ENCODE measurements at places on chromosomes 7 and 10.

DNA sequence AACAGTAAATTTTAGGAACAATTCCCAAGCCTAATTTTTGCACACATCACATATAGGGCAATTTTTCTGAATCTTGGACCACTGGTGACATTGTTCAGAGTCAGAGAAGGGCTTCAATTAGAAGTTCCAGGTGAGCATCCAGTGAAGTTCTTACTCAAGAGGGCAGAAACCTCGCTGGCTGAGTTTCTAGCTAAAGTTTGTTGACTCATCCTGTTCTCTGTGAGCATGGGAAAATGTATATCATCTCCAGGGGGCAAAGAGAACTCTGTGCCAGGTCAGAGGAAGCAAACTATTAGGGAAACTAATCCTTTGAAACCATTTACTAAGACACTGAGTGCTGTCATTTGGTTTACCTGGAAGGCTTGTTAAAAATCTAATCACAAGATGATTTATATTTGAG, 695.6 kb upstream of the IGFBP3 start:
- DNase-seq, result no peak

- DNase-seq, result no peak
These were observed 2.9 kb downstream of the MTPAP start for GRCh38 chr10:30346131-30346530.

DNA sequence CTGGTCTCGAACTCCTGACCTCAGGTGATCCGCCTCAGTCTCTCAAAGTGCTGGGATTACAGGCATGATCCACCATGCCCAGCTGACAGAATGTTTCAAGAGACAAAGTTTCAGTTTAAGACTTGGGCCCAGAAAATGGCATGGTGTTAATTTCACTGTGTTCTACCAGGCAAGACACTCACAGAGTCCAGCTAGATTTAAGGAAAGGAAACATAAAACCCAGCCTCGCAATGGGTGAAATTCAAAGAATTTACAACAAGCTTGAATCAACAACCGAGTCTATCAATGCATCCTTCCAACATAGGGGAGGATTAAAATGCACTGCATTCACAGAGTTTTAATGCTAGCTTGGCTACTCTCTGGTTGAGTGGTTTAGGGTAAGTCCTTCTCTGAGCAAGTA, 764.0 kb downstream of the XPNPEP1 start:
- no peak for DNase-seq

DNA sequence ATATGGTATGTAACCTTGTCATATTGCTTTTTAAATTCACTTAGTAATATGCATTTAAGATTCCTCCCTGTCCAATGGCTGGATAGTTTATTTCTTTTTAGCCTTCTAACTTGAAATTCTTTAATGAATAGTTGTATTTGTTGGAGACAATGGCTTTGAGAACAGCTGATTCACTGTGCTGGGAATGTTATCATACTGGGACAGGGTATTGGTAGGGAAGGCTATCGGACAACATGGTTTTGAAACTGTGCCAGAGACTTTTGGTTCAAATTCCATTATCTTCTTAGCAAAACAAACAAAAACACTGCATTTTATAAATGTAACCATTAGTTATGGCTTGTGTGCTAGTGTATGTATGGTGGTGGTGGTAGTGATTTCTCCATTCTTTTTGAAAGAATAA, 517.1 kb upstream of the ANKRD30A start:
- DNase-seq, result no peak

GRCh38 chr7:86653919-86654659, 10.4 kb downstream of the GRM3 start:
- DNase-seq, result no peak

- no peak for DNase-seq
These were observed 120.8 kb downstream of the TNS3 start for GRCh38 chr7:47461161-47461560.

DNA sequence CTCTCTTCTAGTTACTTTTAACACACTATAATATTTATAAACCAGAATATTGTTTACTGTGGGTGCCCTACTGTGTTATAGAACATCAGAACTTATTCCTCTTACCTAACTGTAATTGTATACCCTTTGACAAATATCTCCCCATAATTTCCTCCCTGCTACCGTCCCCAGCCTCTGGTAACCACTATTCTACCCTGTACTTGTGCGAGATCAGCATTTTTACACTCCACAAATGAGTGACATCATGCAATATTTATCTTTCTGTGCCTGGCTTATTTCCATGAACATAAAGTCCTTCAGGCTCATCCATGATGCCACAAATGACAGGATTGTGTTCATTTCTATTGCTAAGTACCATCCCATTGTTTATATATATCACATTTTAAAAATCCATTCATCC, 139.8 kb upstream of the RSU1 start:
- no peak for DNase-seq

GRCh38 chr7:22277375-22277774, 79.6 kb downstream of the RAPGEF5 start:
- no peak for DNase-seq

DNA sequence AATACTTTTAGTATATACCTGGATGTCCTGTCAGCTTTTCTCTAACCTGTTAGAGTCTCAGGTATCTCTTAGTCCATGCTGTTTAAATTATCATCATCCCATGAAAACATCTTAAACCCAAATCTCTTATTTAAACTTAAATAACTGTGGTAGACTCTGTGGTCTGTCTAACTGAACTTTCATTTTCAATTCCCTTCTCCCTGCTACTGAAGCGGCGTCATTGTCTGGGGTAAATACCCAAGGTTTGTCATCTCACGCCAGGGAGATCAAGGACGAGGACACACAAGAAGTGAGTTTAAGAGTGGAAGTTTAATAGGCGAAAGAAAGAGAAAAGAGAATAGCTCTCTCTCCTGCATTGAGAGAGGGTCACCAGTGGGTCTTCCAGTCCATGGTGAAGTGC, 804.4 kb upstream of the CELF2 start:
- no peak for DNase-seq

DNA sequence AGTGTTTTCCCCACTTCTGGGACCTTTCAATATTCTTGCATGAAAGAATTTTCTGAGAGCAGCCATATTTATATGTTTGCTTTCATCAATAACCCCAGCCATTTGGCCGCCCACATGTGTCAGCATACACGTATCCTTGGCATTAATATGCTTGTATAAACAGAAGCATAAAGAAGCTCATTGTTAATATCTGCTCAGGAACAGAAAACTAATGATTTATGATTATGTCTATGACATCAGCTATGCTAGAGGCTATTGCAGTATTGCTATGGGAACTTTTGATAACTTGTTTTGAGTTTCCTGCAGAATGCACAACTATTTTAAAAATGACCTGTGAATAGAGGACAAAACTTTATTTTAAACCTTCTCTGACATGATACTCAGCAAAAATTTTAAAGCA, 300.9 kb upstream of the MTPN start:
- DNase-seq, result no peak

- no peak for DNase-seq
These were observed 16.5 kb downstream of the MAT1A start for GRCh38 chr10:80272793-80273522.

GRCh38 chr7:66837661-66838060, 83.4 kb upstream of the TMEM248 start:
- DNase-seq, result no peak

GRCh38 chr10:86992929-86993328, 24.6 kb downstream of the ADIRF start:
- no peak for DNase-seq

DNA sequence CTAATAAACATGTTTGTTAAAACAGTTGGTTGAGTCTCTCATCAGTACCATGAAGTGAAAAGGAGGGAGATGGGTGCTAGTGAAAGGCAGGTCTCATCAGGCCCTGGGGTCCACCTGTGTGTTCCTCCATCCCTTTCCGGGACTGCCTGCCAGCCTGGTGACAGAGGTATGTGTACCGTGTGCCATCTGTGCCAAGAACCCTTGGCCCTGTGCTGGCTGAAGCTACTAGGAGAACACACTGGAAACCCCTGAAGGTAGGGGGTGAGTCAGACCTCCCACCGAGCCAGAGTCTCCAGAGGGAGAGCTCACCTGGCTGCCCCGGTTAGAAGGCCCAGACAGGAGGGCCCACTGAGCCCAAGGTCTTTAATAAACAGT, 2.3 kb downstream of the DDIT4 start:
- no peak for DNase-seq

GRCh38 chr7:26099236-26099635, 52.8 kb upstream of the NFE2L3 start:
- no peak for DNase-seq

DNA sequence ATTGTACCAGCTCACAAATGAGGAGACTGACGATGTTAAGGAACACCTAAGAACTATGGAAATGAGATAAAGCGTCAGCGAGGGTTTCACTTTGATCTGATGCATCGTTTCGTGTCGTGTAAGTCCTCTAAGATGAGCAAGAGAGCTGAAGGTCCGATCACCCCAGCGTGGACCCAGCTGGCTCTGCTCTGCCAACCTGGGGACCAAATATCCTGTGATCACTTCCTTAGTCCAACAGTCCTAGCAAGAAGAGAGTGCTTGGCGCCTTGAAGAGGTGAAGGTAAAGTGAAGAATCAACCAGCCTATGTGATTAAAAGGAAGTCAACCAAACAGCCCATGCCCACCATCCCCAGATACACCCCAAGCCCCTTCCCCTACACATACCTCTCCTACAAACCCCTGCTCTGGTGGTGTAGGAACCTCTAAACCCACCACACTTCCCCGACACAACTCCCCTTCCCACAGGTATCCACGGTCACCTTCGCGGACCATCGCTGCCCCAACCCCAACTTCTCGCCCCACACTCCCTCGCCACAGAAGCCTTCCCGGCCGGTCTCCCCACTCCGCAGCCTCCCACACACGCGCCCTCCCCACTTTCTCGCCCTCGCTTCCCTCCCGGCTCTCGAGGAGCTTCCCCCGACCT, 722 bp downstream of the UPF2 start:
- peak; percentile 31 for DNase-seq

GRCh38 chr10:3484306-3485056, 300.5 kb downstream of the KLF6 start:
- no peak for DNase-seq

- DNase-seq, result no peak
These were observed 26.3 kb downstream of the SP4 start for GRCh38 chr7:21454182-21454581.

- DNase-seq, result peak; percentile 6
These were observed 192.5 kb upstream of the PRSS1 start for GRCh38 chr7:142556740-142557139.

DNA sequence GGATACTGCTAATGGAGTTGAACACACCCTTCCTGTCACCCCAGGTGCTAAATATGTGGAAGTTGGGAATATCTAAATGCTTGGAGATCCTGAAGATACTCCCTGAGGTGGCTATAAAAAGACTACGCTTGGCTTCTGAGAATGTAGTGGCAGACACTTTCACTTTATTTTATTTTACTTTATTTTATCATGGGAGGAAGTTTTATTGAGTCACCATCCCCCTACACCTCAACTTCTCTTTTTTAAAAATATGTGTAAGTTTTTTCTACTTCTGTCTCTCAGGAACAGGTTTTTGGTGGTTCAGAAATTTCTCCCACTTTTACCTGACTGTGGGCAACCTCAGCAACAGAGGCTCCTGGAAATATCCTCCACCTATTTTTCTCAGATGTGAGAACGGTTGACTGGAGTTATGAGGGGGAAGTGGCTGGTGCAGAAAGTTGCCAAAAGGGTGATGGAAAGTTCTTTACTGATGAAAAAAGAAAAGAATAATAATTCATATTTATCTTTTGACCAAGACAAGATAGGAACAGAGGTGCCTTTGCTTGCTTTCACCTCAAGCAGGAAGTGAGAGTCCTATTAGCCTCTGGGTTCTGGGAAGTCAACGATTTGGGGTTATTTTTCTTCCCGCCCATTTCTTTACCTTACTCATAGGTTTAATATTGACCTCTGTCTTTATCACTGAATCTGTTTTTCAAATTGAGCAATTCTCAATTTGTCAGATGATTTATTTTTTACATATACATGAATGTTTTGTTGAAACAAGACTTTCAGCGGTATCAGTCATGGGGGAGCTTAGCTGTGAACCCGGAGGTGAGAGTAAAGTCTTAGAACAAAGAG, 103.6 kb downstream of the AHR start:
- no peak for DNase-seq

DNA sequence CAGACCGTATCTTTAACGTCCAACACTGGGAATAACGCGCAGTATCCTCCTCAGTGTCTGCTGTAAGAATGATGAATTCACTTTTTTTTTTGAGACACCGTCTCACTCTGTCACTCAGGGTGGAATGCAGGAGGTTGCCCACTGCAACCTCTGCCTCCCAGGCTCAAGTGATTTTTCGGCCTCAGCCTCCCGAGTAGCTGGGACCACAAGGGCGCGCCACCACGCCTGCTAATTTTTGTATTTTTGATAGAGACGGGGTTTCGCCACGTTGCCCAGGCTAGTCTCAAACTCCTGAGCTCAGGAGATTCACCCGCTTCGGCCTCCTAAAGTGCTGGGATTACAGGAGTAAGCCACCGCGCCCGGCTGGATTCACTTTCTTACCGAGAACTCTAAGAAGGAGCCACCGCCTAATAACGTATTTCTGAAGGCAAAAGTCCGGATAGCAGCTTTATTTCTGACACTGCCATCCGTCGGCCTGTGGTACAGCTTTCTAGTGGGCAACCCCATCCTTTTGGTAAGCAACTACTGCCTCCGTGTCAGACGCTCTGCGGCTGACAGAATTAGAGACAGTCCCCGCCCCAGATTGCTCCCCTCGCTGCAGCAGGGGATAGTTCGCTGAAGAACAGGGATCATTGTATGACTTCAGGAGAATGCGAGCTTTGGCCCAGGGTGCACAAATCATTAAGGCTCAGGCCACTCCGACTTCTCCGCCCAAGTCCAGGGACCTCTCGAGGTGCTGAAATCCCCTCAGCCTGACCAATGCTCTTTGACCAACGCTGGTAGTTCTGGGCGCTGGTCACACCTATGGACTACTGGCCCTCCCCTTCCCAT, 662 bp downstream of the POLR3A start:
- peak; percentile 37 for DNase-seq
